Sigmoid colon (tissue), 7 donors: ENCODE measurements at places on chromosomes 2 and 18. TPM values are rescaled to one million over a fixed set of nuclear protein-coding genes. Genes with fewer than 3 reads are reported as not detected.

DNA sequence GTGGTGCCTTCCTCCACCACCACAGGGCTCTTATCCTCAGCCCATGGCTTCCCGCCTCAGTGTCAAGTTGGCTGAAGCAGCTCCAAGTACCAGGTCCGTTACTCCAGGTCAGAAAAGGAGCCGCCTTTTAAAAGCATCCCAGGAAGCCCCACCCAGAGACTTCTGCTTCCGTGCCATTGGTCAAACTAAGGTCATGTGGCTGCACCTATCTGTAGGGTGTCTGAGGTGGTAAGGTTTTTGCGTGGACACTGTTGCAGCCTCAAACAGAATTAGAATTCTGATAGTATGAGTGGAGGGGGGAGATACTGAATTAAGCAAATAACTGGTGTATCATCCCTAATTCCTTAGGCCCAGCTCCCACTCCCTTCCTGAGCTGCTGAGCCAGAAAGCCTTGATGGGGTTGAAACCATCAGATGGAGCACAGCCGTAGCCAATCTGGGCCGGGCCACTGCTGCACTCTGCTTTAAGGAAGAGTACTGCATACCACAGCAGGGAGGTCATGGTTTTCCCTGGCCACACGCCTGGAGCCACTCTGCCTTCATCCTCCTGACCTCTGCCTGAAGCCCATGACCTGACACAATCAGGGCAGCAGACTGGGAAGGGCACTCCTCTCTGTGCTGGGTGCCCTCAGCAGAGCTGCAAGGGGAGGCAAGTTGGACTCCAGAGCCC is 8.4 kb downstream of the TMEM247 start:
- no peaks in the 10 kb centered on the region for H3K27me3 ChIP-seq
- H3K4me1 ChIP-seq = no peaks in the 10 kb centered on the region
- no peak overlapping the region for H3K4me3 ChIP-seq
- H3K27ac ChIP-seq = peak overlapping the region; percentile 56
- peak; percentile 85 for DNase-seq
- H3K36me3 ChIP-seq = no peaks in the 10 kb centered on the region

- no peaks in the 10 kb centered on the region for H3K27me3 ChIP-seq
- no peaks in the 10 kb centered on the region for H3K36me3 ChIP-seq
- no peak overlapping the region for H3K4me3 ChIP-seq
Measured at GRCh38 chr2:54073796-54074195, 41.6 kb upstream of the ACYP2 start.

- H3K4me3 ChIP-seq = no peak overlapping the region
- H3K27me3 ChIP-seq = no peaks in the 10 kb centered on the region
- H3K36me3 ChIP-seq = no peaks in the 10 kb centered on the region
- H3K4me1 ChIP-seq = peaks cover under 1% of the 10 kb centered on the region
- no peak for DNase-seq
Measured at GRCh38 chr2:227207573-227207972, 43.1 kb downstream of the COL4A3 start.

- H3K4me1 ChIP-seq = no peaks in the 10 kb centered on the region
- H3K4me3 ChIP-seq = no peak overlapping the region
- no peaks in the 10 kb centered on the region for H3K27me3 ChIP-seq
Measured at GRCh38 chr2:229612384-229612971, 101.9 kb downstream of the DNER start.

GRCh38 chr2:173299764-173300163 is 54.9 kb upstream of the CDCA7 start:
- H3K36me3 ChIP-seq = no peaks in the 10 kb centered on the region
- H3K4me1 ChIP-seq = no peaks in the 10 kb centered on the region
- H3K27me3 ChIP-seq = no peaks in the 10 kb centered on the region
- H3K4me3 ChIP-seq = no peak overlapping the region

DNA sequence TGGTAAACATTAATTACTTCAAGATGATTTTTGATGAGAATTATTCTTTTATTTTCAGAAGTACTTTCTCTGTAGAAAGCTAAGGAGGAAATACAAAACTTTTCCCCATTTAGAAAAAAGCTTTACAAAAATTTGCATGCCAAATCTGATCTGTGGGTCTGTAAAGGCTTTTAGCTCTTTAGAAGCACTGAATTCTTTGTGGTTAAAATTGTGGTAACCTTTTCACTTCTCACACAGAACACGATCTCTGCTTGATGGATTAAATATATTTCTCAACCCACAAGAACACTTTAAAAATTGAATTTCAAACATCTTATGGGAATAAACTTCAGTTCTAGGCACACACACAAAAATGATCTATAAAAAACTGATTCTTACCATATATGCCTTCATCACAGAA is 63.7 kb downstream of the VIL1 start:
- H3K4me1 ChIP-seq = no peaks in the 10 kb centered on the region
- no peak overlapping the region for H3K27ac ChIP-seq
- no peak overlapping the region for H3K4me3 ChIP-seq
- H3K27me3 ChIP-seq = no peaks in the 10 kb centered on the region
- no peak for DNase-seq

DNA sequence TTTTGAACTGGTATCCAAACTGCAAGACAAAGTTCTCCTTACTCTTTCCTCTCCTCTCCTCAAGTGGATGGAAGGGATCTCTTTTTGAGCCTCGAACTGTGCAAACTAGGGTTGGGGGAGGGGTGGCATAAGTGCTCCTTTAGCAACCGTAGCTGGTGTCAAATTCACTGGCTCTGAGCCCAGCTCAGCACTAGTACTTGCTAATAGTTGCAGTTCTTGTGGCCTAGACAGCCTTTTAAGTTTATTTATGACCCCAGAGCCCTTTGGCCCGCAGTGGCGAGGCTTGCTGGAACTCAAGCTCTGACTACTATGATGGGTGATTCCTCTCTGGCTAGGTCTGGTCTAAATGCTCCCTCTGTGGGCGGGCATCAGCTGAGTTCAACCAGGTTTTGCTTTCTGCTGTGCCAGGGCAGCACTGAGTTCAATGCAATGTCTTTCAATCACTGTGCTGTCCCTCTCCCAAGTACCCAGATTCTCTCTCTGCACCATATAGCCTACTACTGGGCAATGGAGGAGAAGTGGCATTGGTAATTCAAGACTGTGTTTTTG is 528.4 kb upstream of the SYT4 start:
- H3K27me3 ChIP-seq = no peaks in the 10 kb centered on the region
- no peaks in the 10 kb centered on the region for H3K36me3 ChIP-seq
- no peak for DNase-seq
- no peak overlapping the region for H3K4me3 ChIP-seq
- H3K27ac ChIP-seq = no peak overlapping the region

DNA sequence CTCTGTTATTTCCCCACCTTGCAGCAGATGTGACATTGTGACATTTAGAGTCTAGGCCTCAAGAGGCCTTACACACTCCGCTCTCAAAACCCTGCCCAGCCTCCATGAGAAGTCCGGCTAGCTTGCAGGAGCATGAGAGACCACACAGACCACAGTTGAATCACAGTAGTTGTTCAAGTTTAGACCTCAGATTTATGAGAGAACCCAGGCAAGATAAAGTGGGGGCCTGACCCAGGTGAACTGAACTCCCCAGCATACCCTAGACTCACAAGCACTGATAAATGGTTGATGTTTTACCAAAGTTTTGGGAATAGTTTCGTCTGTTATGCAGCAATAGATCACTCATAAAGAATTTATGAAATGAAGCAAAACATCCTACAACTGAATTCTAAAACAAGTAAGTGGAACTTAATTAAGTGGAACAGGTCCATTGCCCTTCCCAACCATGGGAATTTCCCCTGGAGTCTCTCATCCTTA is 4.7 kb upstream of the STAT1 start:
- DNase-seq = no peak
- H3K36me3 ChIP-seq = no peaks in the 10 kb centered on the region
- H3K27me3 ChIP-seq = no peaks in the 10 kb centered on the region
- no peak overlapping the region for H3K4me3 ChIP-seq
- H3K4me1 ChIP-seq = no peaks in the 10 kb centered on the region

GRCh38 chr2:26807788-26808460 is 22.1 kb downstream of the CENPA start:
- H3K4me1 ChIP-seq = no peaks in the 10 kb centered on the region
- no peak overlapping the region for H3K27ac ChIP-seq
- H3K27me3 ChIP-seq = peaks cover 12% of the 10 kb centered on the region

GRCh38 chr2:232833830-232834229 is 36.2 kb upstream of the SNORC start:
- no peak overlapping the region for H3K4me3 ChIP-seq
- H3K36me3 ChIP-seq = peaks cover 14% of the 10 kb centered on the region
- no peak for DNase-seq
- peaks cover 10% of the 10 kb centered on the region for H3K4me1 ChIP-seq
- H3K27ac ChIP-seq = no peak overlapping the region

DNA sequence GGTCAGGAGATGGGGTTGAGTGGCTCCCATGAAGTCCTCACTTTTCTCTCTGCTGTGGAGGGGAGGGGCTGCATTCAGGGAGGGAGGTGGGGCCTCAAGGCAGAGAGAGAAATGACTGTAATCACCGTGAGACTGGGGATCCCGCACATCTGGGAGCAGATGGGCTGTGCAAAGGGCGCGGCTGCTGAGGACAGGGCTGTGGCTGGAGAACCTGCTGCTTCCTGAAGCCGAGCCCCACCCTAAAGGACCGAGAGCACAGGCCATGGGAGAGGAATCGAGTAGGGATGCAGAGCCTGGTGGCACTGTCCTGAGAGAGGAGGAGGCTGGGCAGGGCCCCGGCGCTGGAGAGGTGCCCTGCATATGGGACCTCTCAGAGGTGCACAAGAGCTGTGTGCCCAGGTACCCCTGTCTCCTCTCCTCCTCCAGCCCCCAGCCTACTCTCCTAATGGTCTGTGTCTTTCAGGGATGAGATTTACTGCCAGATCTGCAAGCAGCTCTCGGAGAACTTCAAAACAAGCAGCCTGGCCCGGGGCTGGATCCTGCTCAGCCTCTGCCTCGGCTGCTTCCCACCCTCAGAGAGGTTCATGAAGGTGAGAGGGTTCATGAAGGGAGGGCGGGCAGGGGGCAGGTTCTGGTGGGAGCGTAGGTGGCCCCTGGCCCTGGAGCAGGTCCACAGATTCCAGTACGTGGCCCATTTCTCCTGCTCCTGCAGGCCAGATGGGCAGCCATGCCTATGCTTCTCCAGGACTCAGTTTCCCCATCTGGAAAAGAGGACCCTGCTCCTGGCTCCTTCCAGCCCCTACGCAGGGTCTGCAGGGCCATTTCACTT is 25.9 kb upstream of the GPR17 start:
- H3K4me3 ChIP-seq = no peak overlapping the region
- H3K27ac ChIP-seq = no peak overlapping the region
- peaks cover 31% of the 10 kb centered on the region for H3K27me3 ChIP-seq
- no peaks in the 10 kb centered on the region for H3K4me1 ChIP-seq
- H3K36me3 ChIP-seq = no peaks in the 10 kb centered on the region
- peak; percentile 50 for DNase-seq

GRCh38 chr2:41906338-41906725 is 141.5 kb upstream of the PKDCC start:
- no peaks in the 10 kb centered on the region for H3K27me3 ChIP-seq
- no peak for DNase-seq
- H3K27ac ChIP-seq = no peak overlapping the region

DNA sequence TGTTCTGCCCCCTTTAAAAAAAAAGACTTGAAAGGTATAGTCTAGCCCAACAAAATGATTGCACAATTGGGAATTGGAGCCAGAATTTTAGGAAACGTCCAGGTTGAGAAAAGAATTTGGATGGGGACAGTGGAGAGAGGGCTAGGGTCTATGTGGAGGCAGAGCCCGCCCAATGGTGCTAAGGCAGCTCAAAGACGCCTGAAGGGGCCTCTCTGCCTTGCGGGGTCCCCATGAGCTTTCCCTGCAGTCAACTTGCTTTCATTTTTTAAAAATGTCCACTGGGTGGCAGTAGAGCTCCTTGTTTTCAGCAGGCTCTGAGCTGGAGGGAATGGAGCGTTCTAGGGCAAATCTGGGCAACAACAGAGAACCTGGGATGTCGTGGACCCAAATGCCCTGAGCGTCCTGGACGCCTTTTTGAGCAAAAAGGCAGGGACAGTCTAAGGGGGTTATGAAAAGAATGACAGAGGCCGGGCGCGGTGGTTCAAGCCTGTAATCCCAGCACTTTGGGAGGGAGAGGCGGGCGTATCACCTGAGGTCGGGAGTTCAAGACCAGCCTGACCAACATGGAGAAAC is 40.2 kb upstream of the ITM2C start:
- H3K4me3 ChIP-seq = peak overlapping the region; percentile 34
- no peak overlapping the region for H3K27ac ChIP-seq
- DNase-seq = no peak
- H3K27me3 ChIP-seq = peaks cover 5% of the 10 kb centered on the region

DNA sequence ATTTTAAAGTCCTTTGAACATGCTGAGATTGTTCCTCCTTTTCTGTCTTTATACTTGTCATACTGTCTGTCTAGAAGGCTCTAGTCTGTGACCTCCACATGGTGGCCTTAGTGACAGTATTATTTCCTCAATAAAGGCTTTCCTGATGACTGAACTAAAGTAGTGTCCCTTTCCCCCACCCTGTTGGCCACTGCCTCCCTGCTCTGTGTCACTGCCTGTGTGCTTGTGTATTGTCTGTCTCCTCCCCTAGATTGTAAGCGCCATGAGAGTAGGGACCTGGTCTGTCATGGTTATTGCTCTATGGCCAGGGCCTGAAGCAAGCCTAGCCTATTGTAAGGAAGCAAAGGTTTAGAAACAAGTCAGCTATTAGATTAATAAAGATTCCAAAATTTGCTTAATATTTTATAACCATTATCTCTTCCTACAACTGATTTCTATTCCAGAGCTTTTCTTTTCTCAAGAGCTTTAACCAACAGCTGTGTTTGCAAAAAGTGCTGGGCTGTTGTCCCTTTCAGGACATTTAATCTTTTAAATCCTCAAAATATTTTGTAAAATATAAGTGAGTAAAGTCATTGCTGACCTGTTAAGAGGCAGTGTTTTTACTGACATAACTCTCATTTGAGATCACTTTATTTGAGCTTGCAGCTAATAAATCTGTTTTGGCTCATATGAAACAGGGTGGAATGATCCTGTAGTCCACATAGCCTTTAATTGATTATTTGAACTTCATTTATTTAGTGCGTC is 35.5 kb downstream of the DIS3L2 start:
- H3K4me1 ChIP-seq = no peaks in the 10 kb centered on the region
- H3K36me3 ChIP-seq = no peaks in the 10 kb centered on the region
- DNase-seq = no peak
- no peaks in the 10 kb centered on the region for H3K27me3 ChIP-seq
- H3K27ac ChIP-seq = no peak overlapping the region

- H3K36me3 ChIP-seq = no peaks in the 10 kb centered on the region
- H3K4me1 ChIP-seq = no peaks in the 10 kb centered on the region
- H3K27me3 ChIP-seq = no peaks in the 10 kb centered on the region
- DNase-seq = no peak
- H3K4me3 ChIP-seq = no peak overlapping the region
Measured at GRCh38 chr2:195706161-195706900, 49.3 kb downstream of the SLC39A10 start.

GRCh38 chr2:218033590-218034496 is 31.0 kb upstream of the TNS1 start:
- H3K27ac ChIP-seq = no peak overlapping the region
- H3K4me3 ChIP-seq = peak overlapping the region; percentile 9
- H3K4me1 ChIP-seq = peaks cover 14% of the 10 kb centered on the region
- no peaks in the 10 kb centered on the region for H3K36me3 ChIP-seq

The TLX2 gene
- total RNA-seq = 1.6 TPM

The GTF2A1L gene
- total RNA-seq = 69.5 TPM

The FAM161A gene
- total RNA-seq = 1.5 TPM

The PSMD14 gene
- total RNA-seq = 38.5 TPM

The NEURL3 gene
- total RNA-seq = not detected

The PLEKHH2 gene
- 83.1 TPM for total RNA-seq

The ABCG8 gene
- not detected for total RNA-seq

The GIGYF2 gene
- total RNA-seq = 70.3 TPM

The UGT1A7 gene
- total RNA-seq = not detected
